CD4-positive, alpha-beta T cell treated with Interleukin-12 subunit alpha and Interleukin-12 subunit beta, for 1 hour (primary cell): ENCODE measurements at places on chromosomes 1 and 21.

DNA sequence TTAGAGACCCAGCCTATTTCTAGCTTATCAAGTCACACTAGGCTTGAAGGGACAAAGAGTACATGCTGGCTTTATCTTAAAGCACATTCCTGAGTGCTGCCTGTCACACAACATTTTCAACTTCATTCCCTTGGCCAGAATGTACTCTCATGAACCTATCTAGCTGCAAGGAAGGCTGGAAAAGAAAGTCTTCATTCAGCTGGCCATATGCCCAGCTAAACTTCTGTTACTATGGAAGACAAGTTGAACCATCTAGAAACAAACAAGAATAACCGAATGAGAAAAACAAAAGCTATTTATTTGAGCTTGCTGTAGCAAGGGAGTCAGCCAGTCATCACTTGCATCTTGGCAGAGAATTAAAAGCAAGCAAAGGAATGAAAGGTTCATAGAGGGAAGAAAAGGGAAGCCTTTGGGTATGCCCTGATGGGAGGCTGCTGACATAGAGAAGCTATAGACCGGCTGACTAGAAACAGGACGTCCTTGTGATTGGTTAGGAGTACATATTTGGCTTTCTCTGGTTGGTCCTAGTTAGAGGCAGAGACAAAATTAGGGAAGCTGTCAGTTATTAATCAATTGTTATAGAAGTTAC lies 108.4 kb downstream of the NEK7 start:
- DNase-seq = no peak

- peak; percentile 56 for DNase-seq
Measured at GRCh38 chr21:33403128-33403785, at the start of gene IFNGR2. Gene IFNGR2 (plus strand): TSS chr21:33403413. CDS start chr21:33403544, 131 bp downstream.

GRCh38 chr1:52676249-52676903 lies 21.8 kb downstream of the COA7 start:
- no peak for DNase-seq

DNA sequence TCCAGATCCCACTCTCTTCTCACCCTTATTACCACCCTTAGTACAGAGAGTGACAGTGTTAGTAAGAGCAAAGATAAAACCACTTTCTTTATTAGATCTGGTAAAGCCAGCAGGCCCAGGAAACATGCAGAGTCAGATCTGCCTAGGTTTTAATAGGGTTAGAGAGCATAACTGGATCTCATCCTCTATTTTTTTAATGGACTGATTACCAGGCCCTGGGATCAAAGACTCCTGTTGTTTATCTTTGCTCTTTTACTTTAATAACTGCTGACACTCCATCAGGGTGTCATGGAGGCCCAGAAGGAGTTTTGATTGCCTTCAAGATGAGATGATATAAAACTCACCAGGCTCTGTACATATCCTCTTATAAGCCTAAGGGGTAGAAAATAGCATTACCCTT lies 45.3 kb upstream of the RGS5 start:
- DNase-seq = no peak

GRCh38 chr1:90502194-90502593 lies 214.9 kb downstream of the BARHL2 start:
- DNase-seq = no peak

DNA sequence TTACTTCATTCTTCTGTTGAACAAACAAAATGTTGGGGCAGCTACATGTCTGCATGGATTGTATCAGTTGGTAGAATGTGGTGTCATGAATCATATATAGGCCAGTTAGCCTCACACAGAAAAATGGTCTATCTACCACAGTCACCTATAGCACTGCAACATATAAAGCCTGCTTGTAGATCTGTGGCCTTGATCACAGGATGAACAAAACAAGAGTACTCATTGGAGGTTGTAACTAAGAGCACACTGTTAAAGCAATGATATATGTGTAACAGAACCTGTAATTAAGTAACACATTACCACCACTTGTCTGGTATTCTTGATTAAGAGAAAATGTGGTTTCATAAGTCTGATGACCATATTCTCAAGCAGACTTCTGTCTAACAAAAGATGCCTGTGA lies 167.3 kb upstream of the SGIP1 start:
- DNase-seq = no peak

GRCh38 chr1:119952496-119952895 lies 56.2 kb upstream of the ADAM30 start:
- no peak for DNase-seq

DNA sequence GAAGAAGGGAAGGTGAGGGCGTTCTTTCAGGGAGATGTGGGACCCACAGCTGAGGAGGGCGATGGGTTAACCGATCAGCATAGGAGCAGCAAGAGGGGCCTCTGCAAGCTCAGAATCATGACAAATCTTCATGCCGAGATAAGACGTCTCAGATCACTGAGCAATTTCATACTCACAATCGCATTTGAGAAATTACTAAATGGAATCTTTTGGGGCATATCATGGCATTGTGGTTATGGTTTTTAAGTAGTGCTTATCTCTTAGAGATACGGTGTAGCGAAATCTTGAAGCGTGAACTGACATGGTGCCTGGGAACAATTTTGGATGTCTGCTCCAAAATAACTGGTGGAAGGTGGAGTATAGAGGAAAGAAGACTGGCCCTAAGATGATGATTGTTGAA lies 6.2 kb downstream of the TNNT2 start:
- no peak for DNase-seq

- DNase-seq = no peak
Measured at GRCh38 chr1:223662943-223663342, 2.6 kb downstream of the CAPN8 start.

GRCh38 chr1:170967042-170967910 lies 31.9 kb downstream of the MROH9 start:
- peak; percentile 5 for DNase-seq

DNA sequence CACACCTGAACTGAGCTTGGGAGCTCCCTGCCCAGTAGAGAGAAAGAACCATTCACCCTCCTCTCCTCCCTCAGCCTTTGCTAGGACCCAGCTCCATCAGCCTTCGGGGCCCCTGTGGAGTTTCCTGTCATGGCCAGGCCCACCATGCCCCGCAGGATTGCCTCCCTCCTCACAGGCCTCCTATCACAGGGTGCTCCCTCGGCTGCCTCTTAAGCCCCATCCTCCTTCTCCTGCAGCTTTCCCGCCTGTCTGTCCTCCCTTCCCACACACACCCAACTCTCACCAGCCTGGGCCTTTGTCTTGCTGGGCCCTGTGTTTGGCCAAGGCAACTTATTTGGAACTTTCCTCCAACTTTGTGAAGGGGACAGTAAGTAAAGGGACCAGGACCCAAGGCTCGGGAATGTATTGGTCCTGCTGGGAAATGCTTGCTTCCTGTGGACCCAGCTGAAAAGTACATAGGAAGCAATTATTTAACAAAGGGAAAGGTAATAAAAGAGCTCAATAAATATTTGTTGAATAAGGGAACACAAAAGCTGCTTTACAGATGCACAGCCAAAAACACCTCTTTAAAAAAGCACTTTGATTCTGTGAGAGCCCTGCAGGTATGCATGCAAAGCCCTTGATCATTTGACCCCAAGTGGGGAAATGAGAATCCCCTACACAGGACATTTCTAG lies 31.6 kb upstream of the TENT5C start:
- no peak for DNase-seq

DNA sequence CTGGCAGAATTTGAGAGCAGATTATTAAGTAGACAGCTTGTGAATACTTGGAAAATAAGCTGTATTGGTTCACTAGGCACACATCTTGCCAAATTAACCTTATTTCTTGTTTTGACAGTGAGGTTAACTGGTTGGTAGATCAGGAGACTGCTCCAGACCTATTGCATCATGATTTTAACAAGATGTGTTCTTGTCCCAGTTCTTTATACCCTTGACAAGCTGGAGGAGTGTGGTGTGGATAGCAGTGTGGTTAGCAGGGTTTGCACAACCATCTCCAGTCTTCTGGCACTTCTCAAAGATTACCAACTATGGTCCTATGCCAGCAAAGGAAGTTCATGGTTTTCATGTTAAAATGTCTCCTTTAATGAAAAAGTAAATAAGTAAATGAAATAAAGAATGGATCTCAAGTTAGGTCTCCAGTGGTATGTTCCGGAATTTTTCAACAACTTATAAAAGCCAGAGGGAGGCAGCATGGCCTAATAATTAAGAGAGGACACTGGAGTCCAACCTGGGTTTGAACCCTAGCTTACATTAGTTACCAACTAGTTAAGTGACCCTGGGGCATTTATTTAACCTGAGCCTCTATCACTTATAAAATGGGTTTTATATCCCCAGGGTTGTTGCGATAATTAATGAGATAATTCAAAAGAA lies 34.1 kb downstream of the DDX20 start:
- DNase-seq = no peak
